T1000 (cell line): ENCODE measurements at places on chromosomes 4 and X.

GRCh38 chr4:84070289-84070688 is 428.8 kb downstream of the NKX6-1 start:
- no peak for DNase-seq

- no peak for DNase-seq
Measured at GRCh38 chrX:46628460-46629371, 55.2 kb downstream of the CHST7 start.

DNA sequence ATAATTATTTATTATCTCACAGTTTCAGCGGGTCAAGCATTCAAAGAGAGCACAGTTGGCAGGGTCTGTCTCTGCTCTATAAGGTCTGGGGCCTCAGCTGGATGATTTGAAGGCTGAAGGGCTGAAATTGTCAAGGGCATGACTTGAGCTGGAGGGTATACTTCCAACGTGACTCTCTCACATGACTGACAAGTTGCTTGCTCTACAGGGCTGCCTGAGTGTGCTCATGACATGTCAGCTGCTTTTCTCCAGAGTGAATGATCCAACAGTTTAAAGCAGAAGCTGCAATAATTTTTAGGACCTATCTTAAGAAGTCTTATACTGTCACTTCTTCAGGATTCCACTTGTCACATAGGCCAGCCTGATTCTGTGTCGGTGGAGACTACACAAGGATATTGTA is 51.2 kb downstream of the TIGD2 start:
- DNase-seq, result no peak

DNA sequence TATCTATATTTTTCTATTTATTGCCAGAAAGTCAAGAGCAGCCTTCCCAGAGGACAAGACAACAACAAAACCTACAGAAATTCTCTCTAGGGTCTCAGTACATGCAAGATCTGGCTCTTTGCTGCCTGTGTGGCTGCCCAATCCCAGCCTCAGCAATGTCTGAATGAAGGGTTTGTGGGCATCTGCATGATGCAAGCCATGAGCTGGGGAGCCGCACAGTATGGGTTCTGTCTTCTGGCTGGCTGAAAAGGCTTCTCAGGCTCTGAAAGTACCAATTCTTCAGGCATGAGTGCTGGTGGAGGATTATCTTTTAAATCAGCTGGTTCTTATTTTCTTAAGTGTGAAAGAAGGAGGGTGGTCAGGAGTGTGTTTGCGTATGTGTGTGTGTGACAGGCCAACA is 104.6 kb downstream of the PDGFRA start:
- no peak for DNase-seq

GRCh38 chr4:77804471-77804870 is 14.7 kb downstream of the CNOT6L start:
- DNase-seq, result no peak

- no peak for DNase-seq
Measured at GRCh38 chr4:155009288-155009687, 199.1 kb upstream of the NPY2R start.

DNA sequence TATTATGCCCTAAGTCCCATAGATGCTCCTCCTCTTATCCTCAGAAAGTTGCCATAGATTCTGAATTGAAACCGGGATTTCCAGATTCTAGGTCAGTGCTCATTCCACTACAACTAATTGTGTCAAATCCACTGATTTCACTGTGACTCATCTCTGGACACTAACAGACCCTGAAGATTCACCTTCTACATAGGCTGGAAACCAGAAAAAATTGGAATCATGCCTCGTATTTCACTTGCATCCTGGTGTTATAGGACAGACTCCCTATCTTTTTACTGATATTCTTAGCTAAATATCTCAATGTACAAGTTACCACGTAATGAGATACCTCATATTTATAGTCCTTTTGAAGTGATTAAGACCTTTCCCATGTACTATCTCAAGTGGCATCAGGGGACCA is 36.7 kb downstream of the CLNK start:
- DNase-seq, result no peak

GRCh38 chrX:153632595-153632946 is 14.4 kb upstream of the DUSP9 start:
- DNase-seq, result no peak

DNA sequence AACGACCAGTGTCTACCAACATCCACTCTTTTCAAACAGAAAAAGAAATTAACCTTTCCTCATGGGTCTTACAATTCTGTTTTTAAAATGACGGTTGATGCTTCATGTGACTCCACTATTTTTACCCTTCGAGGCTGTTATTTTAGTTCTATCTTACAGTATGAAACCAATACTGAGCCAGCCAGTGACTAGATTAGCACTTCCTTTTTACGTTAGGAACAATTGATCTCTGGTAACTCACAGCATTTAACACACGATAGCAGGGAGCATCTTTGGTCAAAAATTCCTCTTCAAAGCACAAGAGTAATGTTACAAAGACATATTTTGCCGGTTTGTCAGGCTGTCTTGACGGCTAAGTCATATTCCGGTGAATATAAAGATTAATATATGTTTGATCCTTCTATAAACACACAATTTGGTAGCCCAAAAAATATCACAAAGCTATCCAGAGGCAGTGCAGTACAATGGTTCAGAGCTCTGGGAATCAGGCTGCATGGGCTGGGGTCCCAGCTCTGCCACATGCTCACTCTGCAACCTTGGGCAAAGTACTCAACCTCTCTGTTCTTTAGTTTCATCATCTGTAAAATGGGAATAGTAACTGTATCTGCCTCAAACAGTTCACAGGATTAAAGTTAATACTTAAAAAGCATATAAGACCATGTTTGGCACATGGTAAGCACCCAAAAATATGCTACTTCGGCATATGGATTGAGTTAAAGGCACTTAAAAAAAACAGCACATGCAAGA is 62.9 kb upstream of the TXK start:
- DNase-seq, result no peak

- DNase-seq, result no peak
Measured at GRCh38 chr4:85837439-85837733, 362.4 kb downstream of the ARHGAP24 start.
